Stimulated activated CD4-positive, alpha-beta T cell treated with anti-CD3 and anti-CD28 coated beads, Interleukin-15, amount 100 ng/mL, for 1 hour (primary cell): ENCODE measurements at places on chromosomes 2 and 18.
A peak's percentile ranks its signal among the peaks of the same experiment; 100 is the strongest.

GRCh38 chr2:102826904-102827303 is 65.1 kb downstream of the TMEM182 start:
- no peak for DNase-seq

- DNase-seq, result no peak
These were observed 28.0 kb upstream of the MGAT5 start for GRCh38 chr2:134225841-134226240.

DNA sequence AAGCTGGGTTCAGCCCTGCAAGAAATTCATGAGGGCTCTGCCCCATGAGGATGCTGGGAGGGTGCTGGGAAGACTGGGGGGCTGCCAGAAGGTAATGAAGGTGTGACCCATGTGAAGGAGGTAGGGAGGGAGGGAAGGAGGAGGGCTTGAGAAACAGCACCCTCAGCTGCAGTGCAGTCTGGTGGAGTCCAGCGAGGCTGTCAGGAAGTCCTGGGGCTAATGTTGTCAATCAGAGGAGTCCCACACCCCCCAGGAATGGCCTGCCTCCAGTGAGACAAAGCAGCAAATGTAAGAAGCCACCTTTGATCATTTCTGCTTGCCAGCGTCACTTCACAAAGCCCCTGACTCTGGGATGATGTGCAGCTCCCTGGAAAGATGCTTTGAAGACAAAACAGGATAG is 248.4 kb downstream of the SH3BP4 start:
- DNase-seq, result no peak

DNA sequence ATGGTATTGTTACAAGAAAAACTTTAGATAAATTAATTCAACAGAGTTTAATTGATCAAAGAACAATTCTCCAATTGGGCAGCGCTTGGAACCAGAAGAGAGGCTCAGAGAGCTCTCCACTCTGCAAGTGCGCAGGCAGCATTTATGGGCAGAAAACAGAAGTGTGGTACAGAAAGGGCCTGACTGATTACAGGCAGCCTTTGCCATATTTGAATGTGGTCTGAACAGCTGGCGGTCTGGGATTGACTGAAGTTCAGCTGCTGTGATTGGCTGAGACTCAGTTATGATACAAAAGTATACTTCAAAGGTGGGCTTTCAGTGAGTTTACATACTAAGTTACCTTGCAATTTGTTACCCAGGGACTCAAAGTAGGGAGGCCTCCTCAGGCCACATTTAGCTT is 301.3 kb upstream of the ID2 start:
- no peak for DNase-seq

DNA sequence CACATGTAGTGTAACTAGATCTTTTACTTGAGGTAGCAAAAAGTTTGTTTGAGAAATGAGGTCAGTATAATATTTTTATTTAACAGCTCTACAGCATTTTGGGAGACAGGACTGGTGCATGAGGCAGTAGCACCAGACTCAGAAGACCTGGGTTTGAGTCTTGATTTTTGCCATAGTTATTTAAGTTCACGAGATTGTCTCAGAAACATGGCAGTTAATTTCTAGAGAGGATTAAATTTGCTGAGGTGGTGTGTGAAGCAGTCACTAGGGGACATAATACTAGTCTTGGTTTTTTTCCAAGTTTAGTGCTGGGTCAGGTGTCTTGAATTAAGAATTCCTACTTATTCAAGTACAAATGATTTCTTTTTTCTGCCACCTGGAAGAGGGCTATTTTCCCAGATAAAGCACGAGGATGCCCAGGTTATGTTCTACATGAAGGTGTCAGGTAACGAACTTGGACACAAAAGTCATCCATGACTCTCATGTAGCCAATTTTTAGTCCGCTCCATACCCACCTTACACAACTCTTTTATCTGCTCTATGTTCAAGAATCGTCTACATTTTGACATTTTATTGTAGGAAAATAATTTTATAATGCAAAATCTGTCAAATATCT is 1.4 kb downstream of the MARCHF7 start:
- no peak for DNase-seq

- no peak for DNase-seq
These were observed 1806.1 kb upstream of the PIK3C3 start for GRCh38 chr18:40148960-40149359.

DNA sequence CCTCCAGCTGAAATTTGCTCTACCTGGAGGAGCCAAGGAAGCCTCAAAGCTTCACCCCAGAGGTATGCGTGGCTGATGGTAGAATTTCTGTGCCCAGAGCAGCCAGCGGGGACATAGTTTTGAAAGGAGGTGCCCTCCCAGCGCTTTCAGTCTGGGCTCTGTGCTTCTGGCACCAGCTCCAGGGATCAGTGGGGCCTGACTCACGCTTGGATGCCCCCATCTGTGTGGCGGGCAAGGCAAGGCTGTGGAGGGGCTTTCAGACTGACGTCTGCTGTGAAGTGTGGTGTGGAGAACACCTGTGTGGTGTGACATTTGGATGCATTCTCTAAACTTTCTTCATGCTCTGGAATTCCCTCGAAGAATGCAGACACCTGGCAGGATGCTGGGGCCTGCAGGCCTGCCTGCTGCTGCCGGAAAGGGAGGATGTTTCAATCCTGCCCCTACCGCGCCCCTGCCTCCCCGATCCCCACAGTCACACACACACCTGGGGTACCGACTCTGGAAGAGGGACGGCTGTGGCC is 84.1 kb downstream of the CTIF start:
- no peak for DNase-seq

GRCh38 chr2:136238286-136239078 is 120.5 kb upstream of the CXCR4 start:
- DNase-seq, result no peak

DNA sequence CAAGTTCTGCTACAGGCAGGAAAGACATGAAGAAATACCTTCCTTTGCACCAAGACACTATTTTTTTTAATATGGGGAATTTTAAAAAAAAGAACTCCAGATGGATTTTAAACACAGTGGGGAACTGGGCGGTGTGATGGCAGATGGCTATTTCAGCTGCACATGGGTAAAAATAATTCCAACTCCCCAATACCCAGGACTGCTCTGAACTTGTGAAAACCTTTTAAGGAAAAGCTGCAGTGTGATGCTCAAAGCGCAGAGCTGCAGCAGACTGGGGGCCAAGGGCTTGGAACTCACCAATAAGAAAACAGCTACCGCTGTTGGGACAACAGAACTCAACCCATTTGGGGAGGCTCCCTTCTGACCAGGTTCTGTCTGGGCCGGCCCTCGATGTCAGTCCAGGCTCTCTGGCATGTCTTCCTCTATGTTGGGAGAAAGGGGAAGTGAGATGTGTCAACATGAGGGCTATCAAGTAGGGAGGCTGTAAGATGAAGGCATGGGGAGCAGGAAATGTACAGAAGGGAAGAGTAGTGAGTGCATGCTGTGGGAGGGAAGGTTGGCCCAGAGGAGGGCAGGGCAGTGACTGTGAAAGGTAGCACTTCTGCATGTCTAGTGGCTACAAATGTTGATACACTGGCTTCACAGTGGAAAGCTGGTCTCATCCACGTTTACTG is 64.0 kb upstream of the SLC14A2 start:
- no peak for DNase-seq

DNA sequence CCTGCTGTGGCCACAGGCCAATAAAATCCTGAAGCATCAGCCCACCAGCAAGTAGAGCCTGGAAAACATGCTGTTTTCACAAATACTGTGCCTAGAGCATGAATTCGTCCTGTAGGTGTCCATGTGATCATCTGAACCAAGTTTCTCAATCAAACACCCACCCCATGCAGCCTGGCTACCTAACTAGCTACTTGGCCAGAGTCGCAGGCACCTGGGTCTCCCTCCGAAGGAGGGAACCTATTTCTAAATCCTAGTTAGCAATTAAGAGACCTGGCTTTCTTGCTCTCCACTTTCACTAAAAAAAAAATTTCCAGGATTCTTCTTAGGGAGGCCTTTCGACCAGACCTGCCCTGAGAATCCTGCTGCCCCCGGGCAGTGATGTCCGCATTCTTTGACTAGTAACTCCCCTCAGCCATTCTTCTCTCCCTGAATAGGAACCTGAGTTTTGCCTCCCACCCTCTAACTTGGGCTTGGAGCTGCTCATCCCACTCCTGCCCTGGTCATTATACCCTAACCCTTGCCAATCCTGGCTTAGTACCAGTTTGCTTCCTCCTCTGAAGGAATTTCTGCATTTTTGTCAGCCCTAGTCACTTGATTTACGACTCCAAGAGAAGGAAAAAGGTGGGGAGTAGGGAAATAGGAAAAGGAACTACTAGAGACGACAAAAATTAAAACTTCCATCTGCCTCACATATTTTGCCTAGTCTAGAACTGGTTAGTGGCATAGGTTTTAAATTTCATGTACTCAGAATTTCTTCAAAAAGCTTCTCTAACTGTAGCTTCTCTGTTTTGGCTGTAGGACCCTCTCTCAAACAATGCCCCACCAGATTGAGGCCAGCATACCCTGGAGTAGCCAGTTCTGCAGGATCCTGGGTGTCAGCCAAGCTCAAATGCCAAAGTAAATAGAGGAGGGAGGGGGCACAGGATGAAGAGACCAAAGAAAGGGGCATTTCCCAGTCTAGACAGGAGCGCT is 25.4 kb upstream of the TANK start:
- no peak for DNase-seq

- DNase-seq, result no peak
These were observed 70.0 kb downstream of the VSNL1 start for GRCh38 chr2:17610521-17610920.

GRCh38 chr2:185137700-185138099 is 539.4 kb downstream of the ZNF804A start:
- no peak for DNase-seq

DNA sequence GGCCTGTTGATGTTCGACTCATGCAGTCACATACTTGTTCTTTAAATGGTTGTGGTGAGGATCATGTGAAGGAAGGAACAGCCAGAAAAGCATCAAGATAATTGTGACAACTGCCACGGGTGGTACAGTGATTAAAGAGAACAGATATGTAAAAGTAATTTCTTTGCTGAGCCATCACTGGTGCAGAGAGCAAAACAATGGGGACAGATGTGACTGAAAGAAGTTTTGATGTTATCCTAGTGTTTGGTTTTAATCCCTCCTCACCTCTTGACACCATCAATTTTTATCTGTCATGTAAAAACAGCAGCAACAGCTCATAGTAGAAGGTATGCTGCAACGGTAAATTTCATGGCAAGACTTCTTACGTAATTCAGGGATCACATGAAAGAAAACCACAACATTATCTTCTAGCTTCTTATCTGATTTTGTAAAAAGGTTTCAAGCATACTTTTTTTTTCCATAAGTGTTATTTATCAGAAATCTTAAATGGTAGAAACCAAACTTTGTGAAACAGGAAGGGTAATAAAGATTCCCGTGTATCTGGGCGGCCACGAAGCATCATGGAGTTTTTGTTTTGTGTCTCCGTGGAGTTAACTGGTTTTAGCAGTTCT is 65.2 kb downstream of the PLCL1 start:
- DNase-seq, result no peak

- no peak for DNase-seq
These were observed 338.3 kb downstream of the ALK start for GRCh38 chr2:29583104-29583503.

DNA sequence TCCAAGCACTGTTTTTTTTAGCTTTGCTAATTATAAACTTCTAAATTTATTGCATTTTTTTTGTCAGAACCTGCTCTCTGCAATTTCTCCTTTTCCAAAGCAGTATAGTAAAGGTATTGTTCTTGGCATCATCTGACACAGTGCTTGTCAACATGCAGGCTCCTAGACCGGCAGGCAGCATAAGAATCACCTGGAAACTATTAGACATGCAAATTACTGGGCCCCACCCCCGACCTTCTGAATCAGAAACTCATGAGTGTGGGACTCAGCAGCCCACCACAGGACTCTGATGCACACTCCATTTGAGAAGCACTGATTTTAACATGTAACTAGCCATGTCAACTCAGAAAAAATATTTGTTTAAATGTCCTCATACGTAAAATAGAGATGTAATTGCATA is 551.1 kb upstream of the CELF4 start:
- DNase-seq, result no peak

DNA sequence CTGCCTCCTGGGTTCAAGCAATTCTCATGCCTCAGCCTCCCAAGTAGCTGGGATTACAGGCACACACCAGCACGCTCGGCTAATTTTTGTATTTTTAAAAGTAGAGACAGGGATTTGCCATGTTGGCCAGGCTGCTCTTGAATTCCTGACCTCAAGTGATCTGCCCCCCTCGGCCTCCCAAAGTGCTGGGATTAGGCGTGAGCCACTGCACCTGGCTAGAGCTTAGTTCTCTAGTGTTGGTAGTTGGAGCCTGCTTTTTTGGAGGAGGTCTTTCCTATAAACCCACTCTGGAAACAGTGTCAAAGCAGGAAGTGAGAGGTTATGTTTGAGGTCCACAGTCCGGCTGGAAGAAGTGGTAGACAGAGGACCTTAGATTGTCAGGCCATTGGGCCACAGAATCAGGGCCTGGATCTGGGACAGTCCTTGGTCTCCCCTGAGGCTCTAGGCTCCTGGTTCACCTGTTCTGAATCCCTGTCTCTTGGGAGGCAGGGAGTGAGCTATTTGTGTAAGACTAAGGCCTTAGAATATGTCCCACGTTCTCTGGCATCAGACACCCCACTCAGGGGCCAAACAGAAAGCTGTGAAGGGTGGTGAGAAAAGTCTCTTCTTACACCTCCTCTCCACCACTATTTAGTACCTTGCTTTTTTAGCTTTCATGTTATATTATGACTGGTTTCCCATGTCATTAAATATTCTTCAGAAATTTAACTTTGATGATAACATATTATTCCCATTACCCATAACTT is 34.5 kb downstream of the PCBP1 start:
- DNase-seq, result no peak

- DNase-seq, result no peak
These were observed 137.0 kb upstream of the NCKAP5 start for GRCh38 chr2:133705287-133705686.

DNA sequence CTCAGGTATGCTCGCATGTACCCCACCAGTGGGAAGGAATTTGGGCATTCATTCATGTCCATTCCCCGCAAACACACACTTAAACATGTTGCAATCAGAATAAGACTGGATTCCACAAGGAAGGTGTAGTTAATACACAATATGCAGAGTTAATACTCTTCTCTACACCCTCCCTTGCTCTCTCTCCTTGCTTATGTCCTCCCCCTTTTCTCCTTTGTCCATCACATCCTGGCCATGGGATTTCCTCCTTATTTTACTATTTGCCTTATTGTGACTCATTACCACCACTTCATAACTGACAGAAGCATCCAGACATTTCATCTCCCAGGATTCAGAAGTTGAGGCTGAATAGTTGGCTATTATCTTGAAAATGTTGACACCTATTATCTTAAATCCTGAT is 473.8 kb upstream of the SPHKAP start:
- DNase-seq, result no peak

DNA sequence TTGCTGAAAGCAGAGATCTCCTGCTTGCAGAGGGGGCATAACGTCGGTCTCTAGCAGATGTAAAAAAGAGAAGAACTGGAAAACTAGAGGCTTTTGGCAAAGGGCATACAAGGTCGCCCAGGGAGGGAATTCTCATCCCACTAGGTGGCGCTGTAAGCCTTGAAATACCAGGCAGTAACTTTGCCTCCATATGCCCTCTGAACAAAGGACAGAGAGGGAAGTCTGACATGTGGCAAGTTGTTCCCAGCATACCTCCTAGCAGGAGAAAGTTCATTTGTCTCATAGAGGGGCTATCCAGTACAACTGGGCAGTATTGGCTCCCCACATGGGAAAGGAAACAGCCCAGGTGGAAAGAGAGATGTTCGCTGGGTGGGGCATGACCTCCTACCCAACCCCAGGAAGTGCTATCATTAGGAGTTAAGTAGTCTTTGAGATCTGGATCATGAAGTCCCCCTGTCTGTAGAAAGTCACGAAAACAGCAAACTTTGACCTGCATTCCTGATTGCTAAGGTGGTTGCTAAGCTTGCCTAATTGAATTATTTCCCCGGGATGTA is 39.9 kb downstream of the STK17B start:
- peak; percentile 40 for DNase-seq
